ENCODE measurements at places on chromosomes 13 and 19. TPM values are rescaled to one million over a fixed set of nuclear protein-coding genes. Genes with fewer than 3 reads are reported as not detected.
A peak's percentile ranks its signal among the peaks of the same experiment; 100 is the strongest.

- H3K27me3 ChIP-seq = no peaks in the 10 kb centered on the region
- no peak for DNase-seq
- H3K4me3 ChIP-seq = no peak overlapping the region
- H3K36me3 ChIP-seq = no peaks in the 10 kb centered on the region
Measured at GRCh38 chr13:100443998-100444328, 144.6 kb downstream of the GGACT start.

GRCh38 chr19:45172611-45173208, 5.3 kb downstream of the TRAPPC6A start:
- no peak for DNase-seq
- H3K4me3 ChIP-seq = no peak overlapping the region
- H3K27me3 ChIP-seq = no peaks in the 10 kb centered on the region
- H3K27ac ChIP-seq = no peak overlapping the region

DNA sequence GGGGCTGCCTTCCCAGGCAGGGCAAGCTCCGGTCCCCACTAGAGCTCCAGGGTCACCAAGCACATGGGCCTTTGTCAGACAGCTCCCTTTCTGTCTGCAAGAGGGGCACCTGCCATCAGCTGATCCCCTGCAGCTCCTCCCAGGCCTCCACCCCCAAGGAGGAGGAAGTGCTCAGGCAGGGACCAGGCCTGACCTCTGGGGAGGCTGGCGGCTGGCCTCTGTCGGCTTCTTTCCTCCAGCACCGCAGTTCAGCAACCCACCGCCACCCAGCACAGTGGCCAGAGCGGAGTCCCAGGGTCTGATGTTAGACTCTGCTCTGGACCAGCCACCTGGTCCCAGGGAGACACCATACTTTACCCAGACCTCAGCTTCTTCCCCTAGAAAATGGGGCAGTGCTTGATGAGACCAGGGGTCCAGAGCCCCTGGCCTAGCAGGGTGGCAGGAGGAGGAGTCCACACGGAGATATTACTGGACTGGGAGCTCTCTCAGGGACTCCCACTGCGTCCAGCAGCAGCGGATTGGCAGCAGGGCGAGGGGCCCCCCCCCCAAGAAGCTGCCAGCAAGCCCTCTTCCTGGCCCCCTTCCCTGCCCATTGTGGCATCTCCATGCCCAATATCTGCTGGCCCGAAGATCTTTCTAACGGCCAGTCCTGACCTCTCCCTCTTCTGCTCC, 24.1 kb downstream of the NKPD1 start:
- H3K27ac ChIP-seq = no peak overlapping the region
- peak; percentile 62 for DNase-seq
- H3K27me3 ChIP-seq = no peaks in the 10 kb centered on the region
- H3K4me3 ChIP-seq = no peak overlapping the region
- peaks cover 7% of the 10 kb centered on the region for H3K36me3 ChIP-seq

DNA sequence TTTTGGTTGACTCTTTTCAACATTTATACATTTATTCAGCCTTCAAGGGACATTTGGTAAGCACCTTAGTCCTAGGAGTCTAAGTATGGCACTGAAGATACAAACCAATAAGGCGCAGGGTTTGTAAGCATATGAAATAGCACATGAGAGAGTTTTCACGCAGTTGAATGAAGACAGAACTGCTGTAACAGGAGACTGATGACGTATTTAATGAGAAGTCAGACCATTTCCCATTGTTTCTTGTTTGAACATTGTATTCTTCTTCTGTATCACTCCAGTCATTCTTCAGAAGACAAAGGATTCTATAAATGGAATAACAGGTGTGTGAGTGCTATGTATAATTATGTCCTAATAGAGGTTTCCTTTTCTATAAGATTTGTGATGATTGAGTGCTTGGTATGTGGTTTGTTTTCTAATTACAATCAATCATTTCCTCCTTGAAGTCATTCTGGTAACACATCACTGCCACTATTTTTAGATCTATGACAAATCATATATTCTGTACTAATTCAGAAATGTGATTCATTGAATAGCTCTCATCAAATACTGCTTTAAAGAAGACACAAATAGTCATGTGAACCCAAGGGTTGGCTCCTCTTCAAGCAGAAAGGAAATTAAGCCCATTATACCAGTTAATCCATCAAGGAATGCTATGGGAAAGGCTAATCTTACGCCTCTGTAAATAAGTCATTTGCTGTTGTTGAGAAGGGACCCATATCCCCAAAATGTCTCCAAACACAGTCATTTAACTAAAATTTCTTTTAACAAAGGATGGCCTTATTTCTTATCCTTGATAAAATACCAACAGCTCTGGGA, 222.8 kb upstream of the NBEA start:
- no peak for DNase-seq
- no peak overlapping the region for H3K4me3 ChIP-seq
- H3K4me1 ChIP-seq = no peaks in the 10 kb centered on the region
- H3K27ac ChIP-seq = no peak overlapping the region

DNA sequence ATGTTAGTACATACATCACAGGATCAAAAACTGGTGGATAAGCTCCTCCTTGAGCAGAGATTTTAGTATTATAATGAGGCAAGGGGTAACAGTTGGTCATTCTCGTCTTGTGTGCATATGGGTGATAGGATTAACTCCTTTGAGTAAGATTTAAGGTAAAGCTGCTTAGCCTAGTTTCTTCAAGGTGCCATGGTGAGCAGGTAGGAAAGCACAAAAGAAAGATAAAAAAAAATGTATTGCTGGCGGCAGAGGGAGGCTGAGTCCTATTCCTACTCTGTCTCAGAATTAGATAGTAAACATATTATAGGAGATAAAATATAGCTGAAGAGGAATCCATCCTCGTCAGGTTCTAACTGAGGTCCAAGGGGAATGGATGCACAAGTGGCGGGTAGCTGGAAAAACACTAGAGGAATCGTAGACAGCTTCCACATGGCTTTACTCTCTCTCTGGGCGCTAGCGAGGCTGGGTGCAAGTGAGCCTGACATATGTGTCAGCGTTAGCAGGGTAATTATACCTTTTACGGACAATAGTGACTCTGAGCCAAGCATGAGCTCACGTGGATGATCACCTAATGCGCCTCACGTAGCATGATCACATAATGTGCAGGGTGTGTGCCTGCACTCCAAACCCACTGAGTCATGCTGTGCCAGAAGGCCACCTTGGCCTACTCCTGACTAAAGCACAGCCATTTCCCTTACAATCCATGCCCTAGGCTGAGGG, 734.3 kb upstream of the MIR17HG start:
- no peaks in the 10 kb centered on the region for H3K4me1 ChIP-seq
- H3K27ac ChIP-seq = no peak overlapping the region

- H3K36me3 ChIP-seq = no peaks in the 10 kb centered on the region
- peak within 1 kb of the TSS; percentile 35 for H3K4me3 ChIP-seq
- H3K27me3 ChIP-seq = no peaks in the 10 kb centered on the region
- H3K27ac ChIP-seq = no peak within 1 kb of the TSS
- peaks cover 22% of the 10 kb centered on the region for H3K4me1 ChIP-seq
Measured at GRCh38 chr19:42132030-42132628, at the start of gene POU2F2. POU2F2 (minus strand) TSS chr19:42132446; CDS start chr19:42132411, 35 bp downstream.

- no peaks in the 10 kb centered on the region for H3K4me1 ChIP-seq
- no peaks in the 10 kb centered on the region for H3K36me3 ChIP-seq
- peaks cover 12% of the 10 kb centered on the region for H3K27me3 ChIP-seq
- H3K27ac ChIP-seq = no peak overlapping the region
- DNase-seq = no peak
Measured at GRCh38 chr13:111043575-111043982, 71.5 kb upstream of the ARHGEF7 start.

- H3K36me3 ChIP-seq = peaks cover 3% of the 10 kb centered on the region
- H3K4me1 ChIP-seq = no peaks in the 10 kb centered on the region
- H3K27me3 ChIP-seq = no peaks in the 10 kb centered on the region
Measured at GRCh38 chr13:112807653-112808376, 118.0 kb downstream of the ATP11A start.

- no peaks in the 10 kb centered on the region for H3K36me3 ChIP-seq
- no peaks in the 10 kb centered on the region for H3K4me1 ChIP-seq
- no peak for DNase-seq
- H3K4me3 ChIP-seq = no peak overlapping the region
- no peaks in the 10 kb centered on the region for H3K27me3 ChIP-seq
- no peak overlapping the region for H3K27ac ChIP-seq
Measured at GRCh38 chr13:33645591-33646554, 172.1 kb upstream of the RFC3 start.

DNA sequence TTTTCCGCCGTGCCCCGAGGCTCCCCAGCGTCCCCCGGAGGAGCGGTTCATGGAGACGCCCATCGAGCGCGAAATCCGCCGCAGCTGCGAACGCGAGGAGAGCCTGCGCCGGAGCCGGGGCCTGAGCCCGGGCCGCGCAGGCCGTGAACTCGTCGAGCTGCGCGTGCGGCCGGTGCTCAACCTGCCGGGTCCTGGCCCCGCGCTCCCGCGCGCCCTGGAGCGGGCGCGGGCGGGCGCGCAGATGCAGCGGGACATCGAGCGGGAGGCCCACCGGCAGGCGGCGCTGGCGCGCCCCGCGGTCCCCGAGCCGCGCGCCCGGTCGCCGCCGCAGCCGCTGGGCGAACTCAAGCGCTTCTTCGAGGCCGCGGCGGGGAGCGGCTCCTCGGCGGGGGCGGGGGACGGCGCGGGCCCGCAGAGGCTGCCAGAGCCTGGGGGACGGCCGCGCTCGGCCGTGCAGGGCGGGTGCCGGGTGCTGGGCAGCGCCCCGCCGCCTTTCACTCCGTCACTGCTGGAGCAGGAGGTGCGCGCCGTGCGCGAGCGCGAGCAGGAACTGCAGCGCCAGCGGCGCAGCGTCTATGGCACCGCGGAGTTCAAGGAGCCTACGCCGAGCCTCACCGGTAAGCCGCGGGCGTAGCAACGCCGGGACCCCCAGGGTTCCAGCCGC, 807 bp downstream of the MISP3 start:
- no peaks in the 10 kb centered on the region for H3K4me1 ChIP-seq
- no peaks in the 10 kb centered on the region for H3K36me3 ChIP-seq
- peak; percentile 92 for DNase-seq
- peak overlapping the region; percentile 85 for H3K4me3 ChIP-seq
- no peaks in the 10 kb centered on the region for H3K27me3 ChIP-seq

DNA sequence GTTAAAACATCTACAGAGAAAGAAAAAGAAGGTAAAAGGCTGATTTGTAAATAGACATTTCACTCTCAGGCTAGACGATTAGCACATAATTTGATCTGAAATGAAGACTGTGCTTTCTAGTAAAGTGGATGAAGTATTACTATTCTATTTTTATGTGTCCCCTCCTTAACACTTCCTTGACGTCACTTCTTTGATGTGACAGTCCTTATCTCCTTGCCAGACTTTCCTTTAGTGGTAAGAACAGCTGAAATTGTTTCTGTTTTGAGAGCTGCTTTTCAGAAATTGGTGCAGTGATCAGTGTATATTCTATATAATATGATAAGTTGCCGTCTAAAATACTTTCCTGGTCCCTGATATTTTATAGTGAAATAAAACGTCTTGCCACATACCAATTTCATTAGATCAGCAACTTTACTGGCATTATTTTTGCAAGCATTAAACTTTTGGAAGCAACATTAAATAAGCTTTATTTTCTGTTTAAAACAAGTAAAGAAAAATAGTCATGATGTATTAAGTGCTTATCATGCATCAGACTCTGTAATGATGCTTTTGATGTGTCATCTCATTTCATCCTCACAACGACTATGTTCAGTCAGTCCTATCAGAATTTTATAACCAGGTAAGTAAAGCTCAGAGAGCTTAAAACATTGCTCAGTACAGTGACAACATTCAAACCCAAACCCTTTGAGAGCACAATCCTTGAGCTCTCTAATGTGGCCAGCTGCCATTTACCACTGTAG, 210.3 kb upstream of the PCDH9 start:
- H3K27me3 ChIP-seq = no peaks in the 10 kb centered on the region
- H3K4me1 ChIP-seq = no peaks in the 10 kb centered on the region
- no peaks in the 10 kb centered on the region for H3K36me3 ChIP-seq
- DNase-seq = no peak
- H3K27ac ChIP-seq = no peak overlapping the region

- peak overlapping the region; percentile 75 for H3K4me3 ChIP-seq
- peaks cover 28% of the 10 kb centered on the region for H3K4me1 ChIP-seq
- no peak for DNase-seq
- H3K36me3 ChIP-seq = no peaks in the 10 kb centered on the region
Measured at GRCh38 chr19:17073869-17074633, 1.2 kb downstream of the HAUS8 start.

- H3K4me3 ChIP-seq = no peak overlapping the region
- no peak overlapping the region for H3K27ac ChIP-seq
- H3K4me1 ChIP-seq = peaks cover 5% of the 10 kb centered on the region
- no peak for DNase-seq
- H3K36me3 ChIP-seq = peaks cover 18% of the 10 kb centered on the region
Measured at GRCh38 chr13:73981595-73981994, 152.6 kb downstream of the KLF12 start.

GRCh38 chr19:58218899-58219298, 9.8 kb upstream of the ZNF544 start:
- H3K36me3 ChIP-seq = no peaks in the 10 kb centered on the region
- no peaks in the 10 kb centered on the region for H3K4me1 ChIP-seq
- no peaks in the 10 kb centered on the region for H3K27me3 ChIP-seq
- H3K27ac ChIP-seq = no peak overlapping the region
- DNase-seq = peak; percentile 41

GRCh38 chr19:40150170-40150569, 41.1 kb upstream of the MAP3K10 start:
- no peaks in the 10 kb centered on the region for H3K36me3 ChIP-seq
- H3K4me3 ChIP-seq = no peak overlapping the region
- no peaks in the 10 kb centered on the region for H3K27me3 ChIP-seq
- H3K27ac ChIP-seq = no peak overlapping the region

DNA sequence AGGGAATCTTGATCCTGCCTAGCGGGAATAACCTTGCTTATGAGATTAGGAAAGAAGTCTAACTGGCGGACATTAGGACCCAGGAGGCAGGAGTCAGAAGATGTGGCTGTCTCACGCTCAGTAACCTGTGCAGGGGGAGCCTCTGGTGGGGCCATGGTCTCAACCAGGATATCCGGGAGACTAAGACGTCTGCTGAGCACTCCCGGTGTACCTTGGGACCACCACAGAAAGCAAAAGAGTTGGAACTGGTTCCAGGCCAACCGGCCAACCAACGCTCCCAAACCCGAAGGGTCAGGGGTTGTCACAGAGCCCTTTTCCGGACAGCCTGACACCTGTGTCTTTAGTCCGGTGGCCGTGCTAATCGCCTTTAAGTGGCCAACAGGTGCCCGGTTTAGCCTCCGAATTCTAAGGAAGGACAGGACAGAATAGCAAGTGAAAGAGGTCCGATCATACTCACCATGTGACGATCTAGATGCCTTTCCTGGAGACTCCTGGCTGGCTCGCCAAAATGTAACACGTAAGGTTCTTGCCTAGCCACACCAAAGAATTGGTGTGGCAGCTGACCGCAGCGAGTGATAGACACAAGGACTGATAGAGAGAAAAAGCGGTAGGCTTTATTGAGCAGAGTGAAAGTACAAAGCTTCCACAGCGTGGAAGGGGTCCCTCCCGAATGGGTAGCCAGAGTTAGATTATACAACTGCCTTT, 103.9 kb upstream of the DIAPH3 start:
- no peak for DNase-seq
- H3K4me1 ChIP-seq = no peaks in the 10 kb centered on the region
- H3K4me3 ChIP-seq = peak overlapping the region; percentile 54
- peaks cover 5% of the 10 kb centered on the region for H3K27me3 ChIP-seq

- H3K4me1 ChIP-seq = peaks cover 11% of the 10 kb centered on the region
- no peaks in the 10 kb centered on the region for H3K27me3 ChIP-seq
- H3K27ac ChIP-seq = no peak overlapping the region
- H3K4me3 ChIP-seq = no peak overlapping the region
Measured at GRCh38 chr19:8325454-8325853, 4.2 kb downstream of the RPS28 start.

GRCh38 chr13:91660076-91660415, 261.6 kb downstream of the GPC5 start:
- no peaks in the 10 kb centered on the region for H3K27me3 ChIP-seq
- no peak overlapping the region for H3K27ac ChIP-seq

The CABP5 gene
- polyA plus RNA-seq = not detected

The LIM2 gene
- polyA plus RNA-seq = not detected

The ZNF529 gene
- 8.6 TPM for polyA plus RNA-seq

The LIPE gene
- 3.2 TPM for polyA plus RNA-seq

The INSR gene
- 1.9 TPM for polyA plus RNA-seq

The KRTDAP gene
- not detected for polyA plus RNA-seq

The OR7A5 gene
- not detected for polyA plus RNA-seq
